Aorta (tissue), 5 donors: ENCODE measurements at places on chromosomes 16 and 17. TPM values are rescaled to one million over a fixed set of nuclear protein-coding genes. Genes with fewer than 3 reads are reported as not detected.

DNA sequence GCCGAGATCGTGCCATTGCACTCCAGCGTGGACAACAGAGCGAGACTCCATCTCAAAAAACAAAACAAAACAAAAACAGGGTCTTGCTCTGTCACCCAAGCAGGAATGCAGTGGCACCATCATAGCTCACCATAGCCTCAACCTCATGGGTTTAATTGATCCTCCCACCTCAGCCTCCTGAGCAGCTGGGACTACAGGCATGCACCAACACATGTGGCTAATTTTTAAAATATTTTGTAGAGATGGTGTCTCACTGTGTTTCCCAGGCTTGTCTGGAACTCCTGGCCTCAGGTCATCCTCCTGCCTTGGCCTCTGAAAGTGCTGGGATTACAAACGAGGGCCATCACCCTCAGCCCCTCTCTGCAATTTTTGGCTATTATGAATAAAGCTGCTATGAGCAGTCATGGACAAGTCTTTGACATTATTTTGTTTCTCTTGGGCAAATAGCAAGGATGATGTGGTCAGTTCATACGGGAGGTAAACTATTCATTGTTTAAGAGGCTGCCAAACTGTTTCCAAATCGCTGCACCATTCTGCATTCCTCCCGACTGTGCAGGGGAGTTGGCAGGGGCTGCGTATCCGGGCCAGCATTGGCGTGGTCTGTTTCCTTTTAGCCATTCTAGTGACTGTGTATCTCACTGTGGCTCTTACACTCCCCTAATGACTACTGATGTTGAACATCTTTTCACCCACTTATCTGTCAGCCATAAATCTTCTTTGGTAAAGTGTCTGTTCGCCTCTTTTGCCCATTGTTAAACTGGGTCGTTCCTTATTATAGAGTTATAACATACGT, 21.1 kb downstream of the EIF4A3 start:
- no peak overlapping the region for H3K4me3 ChIP-seq
- no peaks in the 10 kb centered on the region for H3K36me3 ChIP-seq
- DNase-seq = peak; percentile 62
- H3K27ac ChIP-seq = no peak overlapping the region

- no peak overlapping the region for H3K27ac ChIP-seq
- DNase-seq = no peak
- no peaks in the 10 kb centered on the region for H3K36me3 ChIP-seq
- H3K4me3 ChIP-seq = no peak overlapping the region
Measured at GRCh38 chr17:63262751-63263476, 183.2 kb downstream of the CYB561 start.

GRCh38 chr17:31523862-31524730, 132.6 kb downstream of the RAB11FIP4 start:
- H3K4me1 ChIP-seq = no peaks in the 10 kb centered on the region
- H3K4me3 ChIP-seq = no peak overlapping the region
- no peaks in the 10 kb centered on the region for H3K36me3 ChIP-seq

DNA sequence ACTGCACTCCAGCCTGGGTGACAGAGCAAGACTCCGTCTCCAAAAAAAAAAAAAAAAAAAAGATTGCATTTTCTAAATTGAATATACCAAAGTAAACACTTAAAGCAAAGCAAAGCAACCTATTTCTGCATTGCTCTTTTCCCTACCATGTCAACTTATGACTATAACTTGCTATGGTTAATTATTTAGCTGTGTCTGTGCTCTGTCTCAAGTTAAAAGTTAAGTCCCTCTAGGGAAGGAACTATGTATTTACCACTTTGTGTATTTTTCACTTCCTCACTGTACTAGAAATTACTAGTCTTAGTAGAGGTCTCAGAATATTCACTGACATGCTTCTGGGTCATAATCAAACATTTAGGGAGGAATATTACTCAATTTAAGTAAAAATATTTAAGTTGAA, 711.7 kb upstream of the SOX9 start:
- H3K4me1 ChIP-seq = no peaks in the 10 kb centered on the region
- no peaks in the 10 kb centered on the region for H3K36me3 ChIP-seq
- peaks cover 2% of the 10 kb centered on the region for H3K27me3 ChIP-seq
- no peak overlapping the region for H3K27ac ChIP-seq
- no peak overlapping the region for H3K4me3 ChIP-seq

- peaks cover 9% of the 10 kb centered on the region for H3K36me3 ChIP-seq
- no peaks in the 10 kb centered on the region for H3K4me1 ChIP-seq
- no peak overlapping the region for H3K27ac ChIP-seq
- no peak overlapping the region for H3K4me3 ChIP-seq
- no peak for DNase-seq
- H3K27me3 ChIP-seq = no peaks in the 10 kb centered on the region
Measured at GRCh38 chr17:39716073-39716818, 14.1 kb downstream of the MIEN1 start.

DNA sequence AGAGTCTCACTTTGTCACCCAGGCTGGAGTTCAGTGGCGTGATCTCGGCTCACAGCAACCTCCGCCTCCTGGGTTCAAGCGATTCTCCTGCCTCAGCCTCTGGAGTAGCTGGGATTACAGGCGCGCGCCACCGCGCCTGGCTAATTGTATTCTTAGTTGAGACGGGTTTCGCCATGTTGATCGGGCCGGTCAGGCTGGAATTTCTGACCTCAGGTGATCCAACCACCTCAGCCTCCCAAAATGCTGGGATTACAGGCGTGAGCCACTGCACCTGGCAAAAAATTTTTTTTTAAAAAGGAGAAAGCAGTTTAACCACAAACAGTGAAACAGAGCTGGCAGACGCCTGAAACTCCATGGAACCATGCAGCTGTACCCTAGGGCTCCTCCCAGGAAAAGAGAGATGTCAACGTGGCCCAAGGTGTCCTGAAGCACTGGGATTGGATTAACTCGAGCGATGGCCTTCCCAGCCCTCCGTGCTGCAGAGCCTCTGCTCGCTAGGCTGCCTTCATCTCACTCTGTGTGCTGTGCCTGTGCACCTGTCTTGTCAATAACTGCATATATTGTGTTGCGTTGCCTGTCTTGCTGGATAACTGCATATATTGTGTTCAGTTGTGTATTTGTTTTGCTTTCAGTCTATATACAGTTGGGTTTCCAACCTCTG, 29.6 kb upstream of the FOXK2 start:
- H3K4me3 ChIP-seq = no peak overlapping the region
- no peaks in the 10 kb centered on the region for H3K36me3 ChIP-seq
- no peaks in the 10 kb centered on the region for H3K4me1 ChIP-seq
- H3K27me3 ChIP-seq = no peaks in the 10 kb centered on the region
- H3K27ac ChIP-seq = peak overlapping the region; percentile 34

DNA sequence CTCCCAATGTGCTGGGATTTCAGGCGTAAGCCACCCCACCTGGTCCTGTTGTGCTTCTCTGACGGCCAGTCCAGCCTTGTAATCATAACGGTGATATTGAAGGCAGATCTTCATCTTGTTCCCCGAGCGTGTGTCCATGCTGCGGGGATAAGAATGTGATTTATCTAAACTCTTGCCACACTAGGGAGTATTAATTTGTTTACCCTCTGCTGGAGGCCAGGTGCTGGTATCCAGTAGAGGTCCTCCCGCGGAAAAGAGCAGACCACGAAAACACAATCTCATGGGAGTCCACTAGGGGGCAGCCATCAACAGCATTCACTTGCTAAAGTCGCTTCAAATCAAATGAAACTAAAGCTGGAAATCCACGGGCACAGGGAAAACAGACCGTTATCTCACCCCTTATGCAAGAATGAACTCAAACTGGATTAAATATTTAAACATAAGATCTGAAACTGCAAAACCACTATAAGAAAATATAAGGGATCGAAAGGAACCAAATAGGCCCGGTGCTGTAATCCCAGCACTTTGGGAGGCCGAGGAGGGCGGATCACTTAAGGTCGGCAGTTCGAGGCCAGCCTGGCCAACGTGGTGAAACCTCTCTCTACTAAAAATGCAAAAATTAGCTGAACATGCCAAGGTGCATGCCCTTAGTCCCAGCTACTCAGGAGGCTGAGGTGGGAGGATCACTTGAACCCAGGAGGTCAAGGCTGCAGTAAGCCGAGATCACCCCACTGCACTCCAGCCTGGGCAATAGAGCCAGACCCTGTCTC, 22.3 kb upstream of the RBBP6 start:
- H3K4me3 ChIP-seq = no peak overlapping the region
- H3K27me3 ChIP-seq = no peaks in the 10 kb centered on the region
- H3K4me1 ChIP-seq = no peaks in the 10 kb centered on the region
- no peak overlapping the region for H3K27ac ChIP-seq
- H3K36me3 ChIP-seq = no peaks in the 10 kb centered on the region

DNA sequence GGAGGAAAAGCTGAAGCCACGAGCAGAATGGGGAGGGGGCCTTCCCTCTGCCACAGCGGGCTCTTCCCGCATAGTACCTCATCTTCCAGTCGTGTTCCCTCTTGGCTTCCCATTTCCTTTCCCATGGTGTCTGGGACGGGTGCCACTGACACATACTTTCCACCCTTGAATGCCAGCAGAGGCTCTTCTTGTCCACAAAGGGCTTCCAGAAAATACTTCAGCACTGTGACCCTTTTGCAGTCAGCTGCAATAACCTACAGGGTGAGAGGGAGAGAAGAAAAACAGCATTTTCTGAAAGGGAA, 30.7 kb downstream of the HIC1 start:
- no peak for DNase-seq
- H3K27ac ChIP-seq = no peak overlapping the region
- H3K4me3 ChIP-seq = no peak overlapping the region
- peaks cover 5% of the 10 kb centered on the region for H3K36me3 ChIP-seq
- H3K27me3 ChIP-seq = no peaks in the 10 kb centered on the region
- no peaks in the 10 kb centered on the region for H3K4me1 ChIP-seq

- H3K27ac ChIP-seq = peak overlapping the region; percentile 69
- no peaks in the 10 kb centered on the region for H3K4me1 ChIP-seq
- H3K36me3 ChIP-seq = no peaks in the 10 kb centered on the region
Measured at GRCh38 chr17:4162775-4163466, 19.9 kb downstream of the CYB5D2 start.

DNA sequence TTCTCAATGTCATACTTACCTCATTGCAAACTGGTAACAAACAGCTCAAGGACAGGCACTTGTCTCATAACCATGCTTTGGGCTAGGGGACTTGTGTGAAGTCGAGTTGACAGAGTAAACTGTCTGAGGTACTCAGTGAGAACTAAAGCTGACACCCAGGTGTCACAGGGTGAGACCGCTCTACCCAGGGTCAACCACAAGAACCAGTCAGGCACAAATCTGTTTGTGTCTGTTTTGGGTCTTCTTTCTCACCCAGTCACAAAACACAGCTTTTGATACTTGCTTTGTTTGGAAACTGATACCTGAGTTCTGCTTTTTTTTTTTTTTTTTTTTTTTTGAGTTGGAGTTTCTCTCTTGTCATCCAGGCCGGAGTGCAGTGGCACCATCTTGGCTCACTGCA, 161.1 kb downstream of the STX8 start:
- no peak overlapping the region for H3K4me3 ChIP-seq
- DNase-seq = no peak
- H3K27me3 ChIP-seq = no peaks in the 10 kb centered on the region
- H3K36me3 ChIP-seq = no peaks in the 10 kb centered on the region
- H3K27ac ChIP-seq = no peak overlapping the region

DNA sequence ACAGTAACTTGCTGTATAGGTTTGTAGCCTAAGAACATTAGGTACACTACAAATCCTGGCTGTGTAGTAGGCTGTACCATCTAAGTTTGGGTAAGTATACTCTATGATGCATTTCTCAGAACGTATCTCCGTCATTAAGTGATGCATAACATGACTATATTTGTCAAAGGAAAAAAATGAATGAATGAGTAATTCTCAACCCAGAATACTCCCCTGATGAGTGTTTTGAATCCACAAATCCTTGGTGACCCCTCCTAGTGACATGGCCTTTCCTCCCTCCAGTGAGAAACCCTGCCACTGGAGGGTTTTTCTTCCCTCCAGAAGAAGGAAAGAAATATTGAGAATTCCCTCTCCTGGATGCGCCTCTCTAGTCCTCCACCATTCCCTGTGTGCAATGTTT, 24.0 kb upstream of the SALL1 start:
- DNase-seq = no peak
- H3K27me3 ChIP-seq = no peaks in the 10 kb centered on the region
- no peaks in the 10 kb centered on the region for H3K4me1 ChIP-seq
- H3K27ac ChIP-seq = no peak overlapping the region
- H3K4me3 ChIP-seq = no peak overlapping the region

SAT2 gene
- total RNA-seq = 45.9 TPM

DNA sequence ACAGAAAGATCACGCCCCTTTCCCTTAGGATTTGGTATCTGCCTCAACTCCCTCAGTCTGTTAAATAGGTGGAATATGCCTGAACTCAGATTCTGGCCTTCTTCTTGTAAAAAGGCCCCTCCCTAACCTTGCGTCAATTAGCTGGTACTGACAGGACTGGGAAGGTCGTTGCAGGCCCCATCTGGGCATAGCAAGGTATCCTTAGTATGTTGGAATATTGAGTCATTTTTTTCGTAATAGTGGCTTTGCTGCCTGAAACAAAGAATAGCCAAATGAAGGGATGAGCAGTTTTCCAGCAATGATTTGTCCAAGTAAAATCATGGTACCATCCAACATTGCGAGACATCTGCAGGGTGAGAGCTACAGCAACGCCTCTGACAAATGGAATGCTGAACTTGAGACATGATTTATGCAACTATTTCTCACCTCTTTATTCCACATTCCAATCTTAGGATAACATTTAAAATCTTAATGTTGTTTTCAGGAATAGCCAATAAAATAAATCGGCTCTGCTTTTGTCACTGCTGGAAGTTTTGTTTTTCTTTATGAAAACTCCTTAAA, 39.3 kb upstream of the BRD7 start:
- no peaks in the 10 kb centered on the region for H3K4me1 ChIP-seq
- H3K27me3 ChIP-seq = no peaks in the 10 kb centered on the region
- no peak overlapping the region for H3K27ac ChIP-seq
- no peak for DNase-seq
- no peaks in the 10 kb centered on the region for H3K36me3 ChIP-seq

C17orf50 gene
- not detected for total RNA-seq

SLC5A10 gene
- not detected for total RNA-seq

GRCh38 chr17:28718333-28719020, 809 bp upstream of the RAB34 start:
- no peaks in the 10 kb centered on the region for H3K4me1 ChIP-seq
- H3K27me3 ChIP-seq = no peaks in the 10 kb centered on the region
- H3K27ac ChIP-seq = peak overlapping the region; percentile 77
- H3K4me3 ChIP-seq = peak overlapping the region; percentile 11

- H3K27ac ChIP-seq = no peak overlapping the region
- H3K27me3 ChIP-seq = no peaks in the 10 kb centered on the region
- no peaks in the 10 kb centered on the region for H3K4me1 ChIP-seq
- peaks cover 7% of the 10 kb centered on the region for H3K36me3 ChIP-seq
- DNase-seq = no peak
Measured at GRCh38 chr16:89525146-89525913, 17.1 kb downstream of the SPG7 start.

GRCh38 chr17:67511012-67511411, 133.9 kb downstream of the PITPNC1 start:
- H3K27ac ChIP-seq = no peak overlapping the region
- H3K4me1 ChIP-seq = no peaks in the 10 kb centered on the region
- H3K27me3 ChIP-seq = no peaks in the 10 kb centered on the region

GRCh38 chr16:65280845-65281512, 159.1 kb upstream of the CDH11 start:
- H3K36me3 ChIP-seq = no peaks in the 10 kb centered on the region
- DNase-seq = no peak
- H3K27me3 ChIP-seq = no peaks in the 10 kb centered on the region
- no peaks in the 10 kb centered on the region for H3K4me1 ChIP-seq

- no peak overlapping the region for H3K4me3 ChIP-seq
- no peak overlapping the region for H3K27ac ChIP-seq
- no peaks in the 10 kb centered on the region for H3K27me3 ChIP-seq
- DNase-seq = no peak
- no peaks in the 10 kb centered on the region for H3K4me1 ChIP-seq
Measured at GRCh38 chr17:1096215-1096614, 83.6 kb downstream of the ABR start.

ZSCAN10 gene
- not detected for total RNA-seq

MPDU1 gene
- 24.7 TPM for total RNA-seq
